ENCODE measurements at places on chromosomes 16 and 17.

DNA sequence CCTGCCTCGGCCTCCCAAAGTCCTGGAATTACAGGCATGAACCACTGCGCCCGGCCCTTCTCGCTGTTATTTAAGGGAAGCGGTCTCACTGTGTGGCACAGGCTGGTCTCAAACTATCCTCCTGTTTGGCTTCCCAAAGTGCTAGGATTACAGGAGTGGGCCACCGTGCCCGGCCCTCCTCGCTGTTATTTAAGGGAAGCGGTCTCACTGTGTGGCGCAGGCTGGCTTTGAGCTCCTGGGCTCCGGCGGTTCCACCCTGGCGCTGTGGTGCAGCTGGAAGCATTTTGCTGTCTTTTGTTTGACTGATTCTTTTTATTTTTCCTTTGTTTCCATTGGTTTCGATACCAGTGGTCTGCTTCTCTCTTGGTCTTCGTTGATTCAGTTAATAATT, 40.7 kb downstream of the FOXK2 start:
- no peak for DNase-seq

GRCh38 chr16:72963533-72964315, 84.2 kb downstream of the ZFHX3 start:
- DNase-seq = no peak

DNA sequence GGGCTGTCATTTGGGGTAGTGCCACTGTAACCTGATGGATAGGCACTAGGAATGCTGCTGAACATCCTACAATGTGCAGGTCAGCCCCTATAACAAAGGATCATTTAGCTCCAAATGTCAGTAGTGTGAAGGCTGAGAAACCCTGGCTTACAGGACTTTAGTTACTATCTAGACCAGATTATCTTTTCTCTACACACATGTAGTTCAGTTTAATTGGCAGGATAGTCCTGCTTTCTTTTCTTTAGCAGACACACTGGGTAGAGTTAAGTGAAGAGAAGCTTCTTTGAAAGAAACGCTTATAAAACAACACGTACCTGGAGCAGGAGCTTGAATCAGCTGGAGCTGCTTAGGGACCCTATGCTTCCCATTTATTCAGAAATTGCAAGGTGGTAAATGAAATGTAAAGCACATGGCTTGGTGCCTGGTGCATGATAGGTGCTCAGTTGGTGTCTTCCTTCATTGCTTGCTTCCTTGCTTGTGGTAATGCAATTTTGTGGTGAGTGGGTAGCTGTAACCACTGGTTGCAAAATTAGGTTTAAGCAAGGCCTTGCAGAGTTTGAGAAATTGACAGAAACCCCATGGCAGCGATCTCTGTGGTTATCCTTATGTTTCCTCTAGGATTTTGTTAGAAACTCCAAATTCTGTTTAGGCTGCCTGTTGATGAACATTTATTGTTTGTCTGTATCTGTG, 9.4 kb downstream of the METTL9 start:
- DNase-seq = no peak

DNA sequence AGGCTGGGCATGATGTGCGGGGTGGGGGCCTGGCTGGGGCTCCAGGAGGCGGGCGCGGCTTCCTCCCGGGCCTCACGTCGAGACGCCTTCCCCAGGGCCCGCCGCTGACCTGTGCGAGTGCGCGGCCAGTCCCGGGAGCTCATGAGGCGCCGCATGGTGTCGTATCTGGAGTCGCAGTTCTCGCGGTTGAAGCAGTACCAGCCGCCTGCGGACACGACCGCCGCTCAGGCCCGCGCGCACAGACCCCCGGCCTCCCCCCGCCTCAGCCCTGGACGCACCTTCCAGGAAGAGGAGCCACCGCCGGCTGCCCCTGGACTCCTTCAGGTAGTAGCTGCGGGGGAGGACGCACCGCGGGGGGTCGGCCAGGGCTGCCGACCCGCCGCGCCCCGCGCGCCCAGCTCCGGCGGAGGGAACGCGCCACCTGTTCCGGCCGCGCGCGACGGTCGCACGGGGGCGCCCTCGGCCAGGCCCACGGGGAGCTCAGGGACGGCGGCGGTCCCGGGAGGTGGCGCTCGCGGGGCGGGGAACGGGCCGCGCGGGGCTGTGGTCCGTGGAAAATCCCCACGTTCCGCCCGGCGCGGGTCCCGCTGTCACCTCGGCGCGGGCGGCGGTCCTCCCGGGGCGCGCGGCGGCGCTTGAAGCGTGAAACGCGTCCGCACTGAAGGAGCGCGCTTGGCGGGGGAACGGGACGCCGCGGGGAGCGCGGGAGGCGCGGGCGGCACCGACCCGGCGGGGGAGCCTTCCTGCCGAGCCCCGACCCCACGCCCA, 1.4 kb downstream of the NOTUM start:
- peak; percentile 67 for DNase-seq

DNA sequence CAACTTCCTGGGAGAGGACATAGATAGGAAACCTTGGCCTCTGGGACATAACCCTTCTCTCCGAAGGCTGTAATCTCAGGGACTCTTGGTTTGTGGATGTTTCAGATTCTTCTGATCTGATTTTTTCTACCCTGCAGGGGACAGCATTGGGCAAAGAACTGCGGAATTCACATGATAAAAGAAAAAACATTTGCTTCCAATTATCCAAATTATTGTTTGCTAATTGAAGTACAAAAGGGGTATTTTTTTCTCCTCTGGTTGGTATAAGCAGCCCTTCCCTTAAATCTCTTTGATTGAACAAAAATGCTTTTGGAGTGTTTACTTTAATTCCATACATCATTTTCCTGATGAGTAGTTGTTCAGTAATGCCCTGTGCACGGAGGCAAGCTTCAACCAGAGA, 251.7 kb upstream of the IRX3 start:
- DNase-seq = no peak

DNA sequence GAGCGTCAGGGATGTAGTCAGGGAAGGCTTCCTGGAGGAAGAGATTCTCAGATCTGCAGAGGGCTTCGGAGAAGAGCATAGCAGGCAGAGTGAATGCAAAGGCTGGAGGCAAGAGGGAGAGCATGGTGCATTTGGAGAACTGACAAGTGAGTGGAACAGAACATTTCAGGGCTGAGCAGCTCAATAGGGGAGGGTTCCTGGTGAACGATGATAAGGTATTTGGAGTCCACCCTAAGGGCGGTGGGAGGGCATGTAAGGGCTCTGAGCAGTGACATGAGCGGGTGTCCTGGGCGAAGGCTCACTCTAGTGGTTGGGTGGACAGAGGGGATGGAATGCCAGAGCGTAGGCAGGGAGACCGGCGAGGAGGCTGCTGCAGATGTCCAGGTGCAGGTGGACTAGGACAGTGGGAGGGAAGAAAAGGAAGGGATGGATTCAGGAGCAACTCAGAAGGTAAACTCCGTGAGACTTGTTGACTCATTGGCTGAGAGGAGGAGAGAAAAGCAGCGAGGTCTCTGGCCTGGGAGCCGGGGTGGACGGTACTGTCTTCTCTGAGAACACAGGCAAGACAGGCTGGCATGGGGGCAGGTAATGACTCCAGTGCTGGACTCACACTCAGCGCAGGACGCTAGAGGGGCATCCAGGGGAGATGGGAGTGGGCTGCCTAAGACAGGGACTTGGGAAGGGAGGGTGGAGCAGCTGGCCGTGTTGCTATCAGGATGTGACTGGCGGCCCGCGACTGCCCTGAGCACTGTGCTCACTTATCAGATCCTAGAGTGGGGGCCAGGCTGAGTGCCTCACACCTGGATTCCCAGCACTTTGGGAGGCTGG, 1.4 kb upstream of the PITPNA start:
- DNase-seq = no peak

- DNase-seq = no peak
Measured at GRCh38 chr17:80857756-80858171, 133.9 kb upstream of the CHMP6 start.

Data from stimulated activated CD8-positive, alpha-beta memory T cell treated with anti-CD3 and anti-CD28 coated beads, Interleukin-4, amount 100 ng/mL, for 1 hour (primary cell).